ENCODE measurements at places on chromosomes 3 and 15.

DNA sequence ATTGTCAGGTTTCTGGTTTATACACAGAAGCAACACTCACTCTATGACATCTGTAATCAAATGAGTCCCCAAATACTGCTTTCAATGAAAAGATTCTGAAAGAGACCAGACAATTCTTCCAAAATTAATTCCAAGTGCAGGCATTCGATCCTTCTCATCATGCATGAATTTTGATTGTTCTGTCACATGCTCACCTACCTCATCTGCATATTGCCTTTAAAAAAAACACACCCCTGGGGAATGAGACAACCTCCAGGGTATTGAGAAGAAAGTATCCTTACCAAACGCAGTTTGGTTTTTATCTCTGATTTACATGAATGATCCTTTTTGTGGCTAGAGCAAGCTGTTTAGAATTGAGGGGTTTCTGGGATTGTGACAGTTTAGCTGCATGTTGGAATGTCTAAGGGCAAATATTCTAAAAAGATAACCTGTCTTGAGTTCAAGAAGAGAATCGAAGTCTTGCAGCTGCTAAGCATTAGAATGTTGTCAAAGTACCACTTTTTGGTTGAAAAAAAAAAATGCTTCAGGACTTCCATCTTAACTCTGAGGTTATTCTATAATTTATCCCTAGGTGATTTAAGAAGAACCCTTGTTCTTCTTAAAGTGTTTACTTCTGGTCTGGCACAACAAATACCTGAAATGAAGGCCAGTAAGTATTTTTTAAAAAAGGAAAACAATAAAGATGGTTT lies 653.1 kb downstream of the RBMS3 start:
- no peak for DNase-seq

- no peak for DNase-seq
Observed at GRCh38 chr15:36614016-36614415, 34.6 kb downstream of the CDIN1 start.

- no peak for DNase-seq
Observed at GRCh38 chr15:71630475-71630809, 179.9 kb upstream of the NR2E3 start.

GRCh38 chr3:72274493-72275330 lies 489.8 kb upstream of the PROK2 start:
- DNase-seq = no peak

GRCh38 chr15:62190274-62190673 lies 25.2 kb upstream of the C2CD4B start:
- no peak for DNase-seq
